Activated T-cell treated with anti-CD3 and anti-CD28 coated beads, Interleukin-2, amount 50 U/mL, for 72 hours (primary cell): ENCODE measurements at places on chromosomes 2 and 18. TPM values are rescaled to one million over a fixed set of nuclear protein-coding genes. Genes with fewer than 3 reads are reported as not detected.

- no peaks in the 10 kb centered on the region for H3K36me3 ChIP-seq
- no peak for DNase-seq
- H3K4me3 ChIP-seq = no peak overlapping the region
- no peak overlapping the region for H3K27ac ChIP-seq
- no peaks in the 10 kb centered on the region for H3K27me3 ChIP-seq
Observed at GRCh38 chr2:200763422-200763821, 48.3 kb upstream of the BZW1 start.

GRCh38 chr2:121697108-121697631 is 39.5 kb downstream of the NIFK start:
- no peaks in the 10 kb centered on the region for H3K27me3 ChIP-seq
- no peak overlapping the region for H3K4me3 ChIP-seq
- no peak overlapping the region for H3K27ac ChIP-seq
- DNase-seq = no peak
- no peaks in the 10 kb centered on the region for H3K36me3 ChIP-seq
- peaks cover 48% of the 10 kb centered on the region for H3K4me1 ChIP-seq

CYS1 gene
- total RNA-seq = 0.46 TPM

GRCh38 chr2:16638946-16639345 is 26.7 kb downstream of the CYRIA start:
- DNase-seq = no peak
- no peak overlapping the region for H3K27ac ChIP-seq
- no peaks in the 10 kb centered on the region for H3K36me3 ChIP-seq
- peaks cover 32% of the 10 kb centered on the region for H3K4me1 ChIP-seq
- H3K4me3 ChIP-seq = no peak overlapping the region

NT5DC4 gene
- total RNA-seq = not detected
